ENCODE measurements at places on chromosomes 13 and 19.

- no peak for DNase-seq
These were observed 19.3 kb upstream of the RASA3 start for GRCh38 chr13:114151565-114152284.

- DNase-seq, result peak; percentile 95
These were observed 21.5 kb upstream of the GARRE1 start for GRCh38 chr19:34232566-34233481.

DNA sequence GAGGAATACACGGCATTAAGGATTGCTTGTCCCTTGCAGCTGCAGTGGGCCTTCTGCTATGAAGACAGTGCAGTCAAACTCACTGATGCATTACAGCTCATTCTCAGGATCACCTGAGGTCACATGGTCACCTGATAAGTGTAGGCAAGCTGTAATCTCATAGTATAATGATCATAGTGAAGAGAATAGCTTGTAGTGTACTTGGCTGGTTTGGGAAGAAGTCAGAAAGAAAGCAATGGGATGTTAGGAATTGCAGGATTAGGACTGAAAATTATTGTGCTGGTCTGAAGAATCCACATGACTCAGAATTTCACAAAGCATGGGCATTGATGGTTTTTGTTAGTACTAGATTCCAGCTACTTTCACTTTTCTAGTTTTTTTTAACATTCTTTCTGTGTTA lies 76.7 kb downstream of the MBNL2 start:
- no peak for DNase-seq

DNA sequence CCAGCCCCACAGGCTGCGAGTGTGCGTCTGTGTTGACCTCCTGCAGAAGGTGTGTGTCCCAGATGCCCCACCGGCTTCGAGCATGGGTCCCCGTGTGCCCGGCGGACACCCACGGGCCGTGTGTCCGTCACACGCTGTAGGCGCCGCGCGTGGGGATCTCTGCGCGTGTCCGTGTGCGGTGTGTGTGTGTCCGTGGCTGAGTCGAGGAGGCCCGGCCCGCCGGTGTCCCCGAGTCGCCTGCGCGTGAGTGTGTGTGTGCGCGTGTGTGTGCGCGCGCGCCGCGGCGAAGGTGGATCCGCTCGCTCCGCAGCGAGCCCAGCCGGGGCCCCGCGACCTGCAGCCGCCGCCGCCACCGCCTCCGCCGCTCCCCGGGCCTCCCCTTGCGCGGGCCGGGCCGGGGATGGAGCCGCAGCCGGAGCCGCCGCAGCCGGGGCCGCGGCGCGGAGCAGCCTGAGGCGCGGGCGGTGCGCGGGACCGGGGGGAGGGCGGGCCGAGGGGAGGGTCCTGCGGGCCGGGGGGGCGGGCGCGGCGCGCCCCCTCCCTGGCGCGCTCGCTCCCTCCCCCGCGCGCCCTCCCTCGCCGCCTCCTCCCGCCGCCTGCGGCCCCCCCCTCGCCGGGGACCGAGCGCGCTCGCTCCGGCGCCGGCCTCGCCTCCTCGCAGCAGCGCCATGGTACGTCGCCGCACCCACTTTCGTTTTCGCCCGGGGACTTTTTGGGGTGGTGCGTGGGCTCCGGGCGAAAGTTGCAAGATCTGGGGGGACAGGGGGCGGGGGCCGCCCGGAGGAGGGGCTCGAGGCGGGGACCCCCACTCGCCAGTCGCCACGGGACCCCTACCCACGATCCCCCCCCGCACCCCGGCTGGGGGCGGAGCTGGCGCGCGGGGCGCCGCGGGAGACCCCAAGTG lies 7.1 kb upstream of the NFIC start:
- no peak for DNase-seq

GRCh38 chr19:10533646-10534386 lies 9.9 kb upstream of the ATG4D start:
- no peak for DNase-seq

DNA sequence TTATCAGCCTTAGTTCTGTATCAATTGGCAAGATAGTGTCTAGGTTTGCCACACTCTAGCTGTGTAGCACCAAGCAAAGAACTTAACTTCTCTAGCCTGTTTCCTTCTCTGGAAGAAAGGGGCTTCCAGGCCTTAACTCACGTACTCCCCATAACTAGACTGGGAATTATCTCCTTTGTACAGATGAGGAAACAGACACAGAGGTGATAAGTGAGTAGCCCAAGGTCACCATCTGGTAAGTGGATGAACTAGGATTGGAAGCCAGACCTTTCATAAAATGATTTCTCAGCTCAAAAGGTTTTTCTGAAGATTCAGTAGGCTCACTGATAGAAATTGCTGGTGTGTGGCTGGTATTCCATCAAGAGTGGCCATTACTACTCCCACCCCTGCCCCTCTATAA lies 3.1 kb downstream of the ZNF428 start:
- DNase-seq, result no peak

All from astrocyte of the cerebellum (primary cell).